ENCODE measurements at places on chromosomes 11 and 22.

GRCh38 chr11:78804991-78805390, 230.3 kb upstream of the NARS2 start:
- DNase-seq = no peak

DNA sequence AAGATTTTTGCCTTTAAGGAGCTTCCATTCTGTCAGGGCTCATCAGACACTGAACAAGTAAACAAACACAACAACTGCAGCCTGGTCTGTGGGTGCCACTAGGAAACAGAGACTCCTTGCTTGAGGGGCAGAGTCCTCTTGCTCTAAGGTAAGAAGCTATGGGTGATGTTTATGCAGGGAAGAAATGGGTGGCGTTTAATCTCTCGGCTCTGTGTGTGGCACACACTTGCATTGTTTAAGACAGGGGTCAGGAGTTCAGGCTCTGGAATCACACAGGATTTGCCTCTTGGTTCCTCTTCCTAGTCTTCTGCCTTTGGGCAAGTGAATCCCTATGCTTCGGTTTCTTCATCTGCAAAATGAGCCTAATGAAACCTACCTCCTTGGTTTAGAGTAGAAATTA, 90.3 kb downstream of the PRR5L start:
- DNase-seq = no peak

DNA sequence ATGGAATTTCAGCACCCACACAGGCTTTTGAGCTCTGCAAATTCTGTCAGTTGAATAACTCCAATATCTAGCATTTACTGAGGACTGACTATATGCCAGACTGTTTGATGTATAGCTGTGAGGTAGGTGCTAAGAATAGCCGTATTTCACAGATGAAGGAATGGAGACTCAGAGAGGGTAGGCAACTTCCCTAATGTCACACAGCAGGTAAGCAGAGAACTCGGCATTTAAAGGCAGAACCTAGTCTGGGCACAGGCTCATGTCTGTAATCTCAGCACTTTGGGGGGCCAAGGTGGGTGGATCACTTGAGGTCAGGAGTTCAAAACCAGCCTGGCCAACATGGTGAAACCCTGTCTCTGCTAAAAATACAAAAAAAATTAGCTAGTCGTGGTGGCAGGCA, 184.1 kb downstream of the BCR start:
- no peak for DNase-seq

DNA sequence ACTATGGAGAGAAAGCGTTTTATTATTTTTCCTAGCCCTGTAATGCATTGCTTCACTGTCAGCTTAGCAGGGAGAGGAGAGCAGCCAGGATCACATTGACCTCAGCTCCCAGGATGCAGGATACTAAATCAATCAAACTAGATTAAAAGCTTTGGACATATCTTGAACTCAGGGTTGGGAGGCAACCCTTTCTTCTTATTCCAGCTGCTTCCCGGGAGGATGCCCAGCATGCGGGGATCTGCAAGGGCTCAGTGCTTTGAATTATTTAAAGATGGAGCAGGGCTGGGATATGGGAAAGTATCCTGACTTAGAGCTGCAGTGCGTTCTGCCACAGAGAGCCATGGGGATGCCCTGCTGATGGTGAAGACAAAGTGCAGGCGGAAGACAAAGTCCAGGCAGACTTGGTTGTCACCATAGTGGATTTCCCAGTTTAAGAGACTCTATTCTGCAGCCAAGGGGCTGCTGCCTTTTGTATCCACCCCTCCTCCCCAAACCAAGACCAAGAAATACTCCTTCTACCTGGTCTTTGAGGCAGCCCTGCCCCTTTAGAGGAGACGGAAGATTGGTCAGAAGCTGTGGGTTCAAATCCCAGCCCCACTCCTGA, 1035.0 kb downstream of the TBC1D22A start:
- DNase-seq = no peak

- DNase-seq = peak; percentile 76
Observed at GRCh38 chr22:35914665-35915476, 113.8 kb downstream of the RBFOX2 start.

- no peak for DNase-seq
Observed at GRCh38 chr11:84019571-84020194, 733.5 kb upstream of the CCDC90B start.

DNA sequence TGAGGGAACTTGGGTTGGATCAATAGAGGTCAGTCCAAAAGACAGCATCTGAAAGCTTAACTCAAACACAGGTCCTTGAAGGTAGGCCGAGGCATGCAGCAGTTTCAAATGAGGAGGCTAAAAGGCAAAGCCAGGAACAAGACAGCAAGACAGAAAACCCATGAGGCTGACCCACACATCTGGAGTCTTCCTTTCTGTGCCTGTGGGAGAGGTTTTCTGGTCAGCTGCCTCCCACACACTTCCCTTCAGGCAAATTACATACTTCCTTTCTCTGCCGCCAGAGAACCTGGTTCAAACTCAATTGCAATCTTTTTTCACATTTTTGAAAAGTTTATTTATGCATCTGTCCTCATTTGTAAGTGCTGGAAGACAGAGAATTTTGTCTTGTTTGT, 29.8 kb upstream of the CRTAM start:
- no peak for DNase-seq

GRCh38 chr22:41523464-41524221, 20.6 kb downstream of the POLR3H start:
- no peak for DNase-seq

DNA sequence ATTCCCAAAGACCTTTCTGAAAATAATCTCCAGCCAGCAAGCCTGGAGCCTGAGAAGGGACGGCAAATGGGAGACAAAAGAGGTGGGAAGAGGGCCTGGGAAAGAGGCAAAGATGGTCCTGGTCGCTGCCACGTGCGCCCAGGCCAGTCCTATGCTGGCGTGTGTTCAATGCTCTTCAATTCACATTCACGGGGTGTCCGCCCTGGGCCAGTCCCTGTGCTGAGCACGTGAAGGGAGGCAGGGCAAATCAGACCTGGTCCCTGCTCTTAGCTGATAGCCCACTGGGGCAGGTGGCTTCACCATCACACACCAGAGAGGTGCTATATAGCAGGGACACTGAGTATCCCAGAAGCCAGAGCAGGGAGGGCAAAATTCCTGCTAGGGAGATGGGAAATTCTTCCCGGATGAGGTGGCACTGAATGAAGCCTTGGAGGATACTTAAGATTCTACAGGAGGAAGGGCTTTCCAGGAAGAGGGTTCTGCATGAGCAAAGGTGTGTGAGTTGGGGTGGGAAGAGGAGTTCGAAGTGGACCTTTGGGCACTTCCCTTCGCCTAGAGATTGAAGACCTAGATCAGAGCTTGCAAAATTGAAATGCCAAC, 148.2 kb downstream of the CHST1 start:
- DNase-seq = no peak

GRCh38 chr11:1205121-1205986, 17.5 kb upstream of the MUC5B start:
- DNase-seq = no peak

GRCh38 chr11:117874253-117874909, 2.1 kb downstream of the FXYD6 start:
- no peak for DNase-seq

DNA sequence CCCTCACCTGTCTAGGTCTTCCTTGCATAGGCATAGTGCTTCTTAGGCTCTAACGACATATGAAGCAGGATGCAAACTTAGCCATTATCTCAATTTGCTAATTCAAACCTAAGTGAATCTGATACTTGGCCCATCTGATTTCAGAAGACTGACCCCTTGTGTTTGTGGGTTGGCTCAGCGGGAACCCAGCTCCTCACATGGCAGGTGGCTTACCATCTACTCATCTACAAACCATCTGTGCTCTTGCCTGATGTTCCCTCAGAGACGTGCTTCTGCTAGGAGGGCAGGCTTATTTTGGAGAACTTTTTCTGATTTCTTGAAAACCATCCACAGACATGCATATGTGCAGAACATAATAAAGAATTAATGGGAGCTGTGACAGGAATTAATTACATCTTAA, 15.2 kb downstream of the ELMOD1 start:
- peak; percentile 9 for DNase-seq

DNA sequence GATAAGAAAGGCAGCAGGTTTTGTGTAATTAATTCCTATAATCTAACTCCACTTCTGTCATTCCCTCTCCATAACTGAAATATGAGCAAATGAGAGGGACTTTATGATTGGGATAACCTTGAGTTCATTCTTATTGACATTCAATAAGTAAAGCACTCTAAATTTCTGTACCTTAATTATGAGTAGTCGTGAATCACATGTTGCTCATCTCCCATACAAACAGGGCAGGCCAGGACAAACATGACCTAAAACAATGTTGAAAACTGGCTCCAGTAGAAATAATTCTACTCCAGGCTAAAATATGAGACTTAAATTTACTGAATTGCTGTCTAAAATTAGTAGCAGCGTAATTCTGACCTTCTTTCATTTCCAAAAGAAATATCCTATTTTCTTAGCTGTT, 505.4 kb downstream of the NELL1 start:
- peak; percentile 53 for DNase-seq

DNA sequence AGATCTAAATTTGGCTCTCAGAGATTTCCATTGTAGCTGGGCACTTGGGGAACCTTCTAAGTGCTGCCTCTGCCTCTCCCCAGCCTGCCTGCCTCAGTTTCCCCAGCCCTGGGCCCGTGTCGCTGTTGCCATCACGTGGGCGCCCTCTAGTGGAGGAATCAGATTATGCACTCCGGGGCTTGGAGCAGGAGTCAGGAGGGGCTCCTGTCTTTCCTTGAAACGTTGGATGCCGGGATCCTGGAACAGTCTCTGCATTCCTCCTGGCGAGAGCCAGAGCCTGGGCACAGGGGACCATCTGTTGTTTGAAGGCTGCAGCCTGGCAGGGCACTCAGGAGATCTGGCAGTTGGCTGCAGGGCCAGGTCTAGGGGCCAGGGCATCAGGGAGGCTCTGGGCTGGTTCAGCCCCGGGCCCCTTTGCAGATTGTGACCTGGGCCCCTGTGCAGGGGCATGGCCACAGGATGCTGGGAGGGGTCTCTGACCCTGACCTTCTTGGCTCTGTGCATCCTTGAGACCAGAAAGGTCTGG, 71.6 kb downstream of the LRP5 start:
- DNase-seq = peak; percentile 65

- DNase-seq = no peak
Observed at GRCh38 chr22:19987394-19988306, 29.0 kb downstream of the ARVCF start.

GRCh38 chr11:14645985-14646900, 2.6 kb downstream of the PDE3B start:
- peak; percentile 28 for DNase-seq

- DNase-seq = no peak
Observed at GRCh38 chr22:37566329-37566837, 6.1 kb downstream of the CDC42EP1 start.

GRCh38 chr11:134481135-134481534, 69.1 kb upstream of the B3GAT1 start:
- no peak for DNase-seq

- no peak for DNase-seq
Observed at GRCh38 chr22:37151401-37151800, 1.7 kb upstream of the IL2RB start.

- DNase-seq = no peak
Observed at GRCh38 chr11:123410218-123410549, 19.9 kb upstream of the GRAMD1B start.

DNA sequence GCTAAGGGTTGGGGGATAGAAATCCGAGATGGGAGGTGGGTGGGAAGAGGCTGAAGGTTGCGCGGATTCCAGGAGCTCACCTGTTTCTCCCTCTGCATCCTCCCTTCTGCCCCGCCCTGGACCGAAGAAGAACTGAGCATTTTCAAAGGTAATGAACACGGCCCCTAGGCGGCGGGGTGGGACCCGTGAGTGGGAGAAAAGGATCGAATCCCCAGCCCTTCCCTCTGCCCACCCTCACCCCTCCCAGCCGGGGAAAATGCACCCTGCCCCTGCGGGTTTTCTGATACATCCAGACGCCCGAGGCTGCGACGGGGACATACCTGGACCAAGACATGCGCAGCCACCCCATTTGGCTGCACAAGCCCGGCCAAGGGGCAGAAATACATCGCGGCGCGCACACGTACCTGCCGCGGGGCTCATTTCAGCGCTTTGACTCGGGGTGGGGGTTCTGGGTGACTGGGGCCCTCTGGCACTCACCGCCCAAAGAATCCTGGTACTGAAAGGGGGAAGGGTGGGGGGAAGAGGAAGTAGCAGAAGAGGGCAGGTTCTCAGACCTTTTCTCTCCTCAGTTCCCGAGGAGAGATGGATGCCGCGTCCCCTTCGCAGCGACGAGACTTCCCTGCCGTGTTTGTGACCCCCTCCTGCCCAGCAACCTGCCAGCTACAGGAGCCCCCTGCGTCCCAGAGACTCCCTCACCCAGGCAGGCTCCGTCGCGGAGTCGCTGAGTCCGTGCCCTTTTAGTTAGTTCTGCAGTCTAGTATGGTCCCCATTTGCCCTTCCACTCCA, 6.0 kb downstream of the VSIG2 start:
- peak; percentile 67 for DNase-seq

- no peak for DNase-seq
Observed at GRCh38 chr11:70611821-70612220, 213.5 kb downstream of the CTTN start.

- peak; percentile 96 for DNase-seq
Observed at GRCh38 chr11:67054836-67055523, 1.7 kb upstream of the RHOD start.

DNA sequence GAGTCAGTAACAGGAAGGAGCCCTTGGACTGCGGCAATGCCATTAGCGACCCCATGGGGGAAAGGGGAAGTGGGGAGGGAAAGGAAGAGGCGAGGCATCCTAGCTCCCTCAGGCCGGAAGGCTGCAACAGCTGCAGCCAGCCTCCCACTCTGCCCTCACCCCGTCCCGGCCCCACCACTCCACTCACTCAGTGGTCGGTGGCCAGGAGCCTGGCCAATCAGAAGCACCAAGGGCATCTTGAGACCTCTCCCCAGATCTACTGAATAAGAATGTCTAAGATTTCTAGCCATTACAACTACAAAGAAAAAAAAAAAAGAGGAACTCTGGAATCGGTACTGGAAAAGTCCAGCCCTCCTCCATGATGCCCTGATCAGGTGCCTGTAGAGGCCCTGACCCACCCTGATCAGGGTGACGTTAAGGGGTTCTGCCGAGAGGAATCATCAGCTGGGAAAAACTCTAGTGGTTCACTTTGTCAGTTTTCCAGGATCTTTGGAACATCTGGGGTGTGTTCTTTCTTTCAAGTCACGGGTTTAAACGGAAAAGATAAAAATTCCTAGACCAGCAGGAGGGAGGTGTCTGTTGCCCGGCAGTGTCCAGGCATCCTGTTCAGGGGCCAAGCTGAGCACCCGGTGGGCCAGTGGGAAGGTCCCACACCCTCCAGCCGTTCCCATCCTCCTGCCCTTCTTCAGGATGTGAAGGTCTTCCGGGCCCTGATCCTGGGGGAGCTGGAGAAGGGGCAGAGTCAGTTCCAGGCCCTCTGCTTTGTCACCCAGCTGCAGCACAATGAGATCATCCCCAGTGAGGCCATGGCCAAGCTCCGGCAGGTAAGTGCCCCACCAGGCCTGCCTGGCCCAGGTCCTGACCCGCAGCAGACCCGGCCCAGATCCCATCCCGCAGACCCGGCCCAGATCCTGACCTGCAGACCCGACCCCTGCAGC, 14.4 kb downstream of the OAF start:
- no peak for DNase-seq

GRCh38 chr11:19474211-19474610, 233.5 kb upstream of the E2F8 start:
- DNase-seq = no peak

GRCh38 chr22:44617828-44618227, 84.2 kb upstream of the PRR5 start:
- DNase-seq = no peak

- DNase-seq = no peak
Observed at GRCh38 chr22:46224044-46224897, 25.8 kb downstream of the CDPF1 start.

- no peak for DNase-seq
Observed at GRCh38 chr11:44450295-44450932, 115.0 kb upstream of the CD82 start.

- DNase-seq = no peak
Observed at GRCh38 chr11:45459491-45459890, 173.3 kb upstream of the SYT13 start.

- DNase-seq = no peak
Observed at GRCh38 chr11:88193278-88193677, 18.0 kb upstream of the RAB38 start.

Data from DMS53 (cell line).